ENCODE measurements at places on chromosomes 6 and 20. TPM values are rescaled to one million over a fixed set of nuclear protein-coding genes. Genes with fewer than 3 reads are reported as not detected.

Gene SCUBE3
- total RNA-seq = 2.7 TPM

DNA sequence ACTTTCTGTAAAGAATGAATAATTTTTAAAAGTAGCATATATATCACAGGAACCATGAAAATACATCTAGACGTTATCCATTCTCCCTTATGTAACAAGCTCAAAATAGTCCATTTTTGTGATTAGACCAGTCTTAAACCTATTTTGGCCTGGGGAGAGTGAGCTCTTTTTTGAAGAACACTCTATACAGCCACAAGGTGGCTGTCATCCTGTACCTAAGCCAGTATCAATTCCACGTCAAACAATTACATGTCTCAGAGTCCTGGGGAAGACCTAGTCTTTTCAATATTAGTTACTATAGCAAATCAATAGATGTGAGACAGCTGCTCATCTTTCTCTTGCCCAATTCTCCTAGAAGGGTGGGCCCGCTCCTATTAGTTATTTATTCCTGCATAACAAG, 28.4 kb downstream of the FBXO5 start:
- no peak overlapping the region for H3K4me3 ChIP-seq
- peaks cover 4% of the 10 kb centered on the region for H3K4me1 ChIP-seq
- DNase-seq = no peak
- no peak overlapping the region for H3K27ac ChIP-seq
- no peaks in the 10 kb centered on the region for H3K27me3 ChIP-seq

Gene LGSN
- 0.13 TPM for total RNA-seq

Gene GNMT
- 1.1 TPM for total RNA-seq

- no peaks in the 10 kb centered on the region for H3K27me3 ChIP-seq
- no peak overlapping the region for H3K4me3 ChIP-seq
- peaks cover 32% of the 10 kb centered on the region for H3K36me3 ChIP-seq
- peaks cover 6% of the 10 kb centered on the region for H3K4me1 ChIP-seq
Observed at GRCh38 chr6:170003027-170003426, 251.6 kb downstream of the ERMARD start.

- no peak overlapping the region for H3K27ac ChIP-seq
- H3K4me3 ChIP-seq = no peak overlapping the region
- DNase-seq = no peak
- no peaks in the 10 kb centered on the region for H3K4me1 ChIP-seq
- no peaks in the 10 kb centered on the region for H3K27me3 ChIP-seq
Observed at GRCh38 chr6:5481033-5481432, 219.7 kb downstream of the FARS2 start.

Data from H9 (cell line).